ENCODE measurements at places on chromosomes 7 and 10. TPM values are rescaled to one million over a fixed set of nuclear protein-coding genes. Genes with fewer than 3 reads are reported as not detected.

Gene LLCFC1
- not detected for total RNA-seq

Gene CYP2C8
- total RNA-seq, result not detected

Gene BBS9
- total RNA-seq, result 7.1 TPM

Gene PDLIM1
- 36.1 TPM for total RNA-seq

Gene CHAT
- total RNA-seq, result not detected

Gene TBXAS1
- total RNA-seq, result 0.19 TPM

Gene SEMA3D
- 0.32 TPM for total RNA-seq

Gene GPER1
- 1.1 TPM for total RNA-seq

Gene TET1
- total RNA-seq, result 0.69 TPM

Gene DNMBP
- 13.1 TPM for total RNA-seq

Gene ZSCAN25
- 9.6 TPM for total RNA-seq

Gene SERPINE1
- total RNA-seq, result 270 TPM

All from bladder microvascular endothelial cell (primary cell).